Right forelimb (tissue), 1 donor: ENCODE measurements at places on chromosomes 4 and X.

- no peak for DNase-seq
Measured at GRCh38 chr4:3473181-3473950, 10.3 kb downstream of the DOK7 start.

GRCh38 chrX:134244043-134244442 lies 7.1 kb downstream of the CCDC160 start:
- DNase-seq, result no peak

DNA sequence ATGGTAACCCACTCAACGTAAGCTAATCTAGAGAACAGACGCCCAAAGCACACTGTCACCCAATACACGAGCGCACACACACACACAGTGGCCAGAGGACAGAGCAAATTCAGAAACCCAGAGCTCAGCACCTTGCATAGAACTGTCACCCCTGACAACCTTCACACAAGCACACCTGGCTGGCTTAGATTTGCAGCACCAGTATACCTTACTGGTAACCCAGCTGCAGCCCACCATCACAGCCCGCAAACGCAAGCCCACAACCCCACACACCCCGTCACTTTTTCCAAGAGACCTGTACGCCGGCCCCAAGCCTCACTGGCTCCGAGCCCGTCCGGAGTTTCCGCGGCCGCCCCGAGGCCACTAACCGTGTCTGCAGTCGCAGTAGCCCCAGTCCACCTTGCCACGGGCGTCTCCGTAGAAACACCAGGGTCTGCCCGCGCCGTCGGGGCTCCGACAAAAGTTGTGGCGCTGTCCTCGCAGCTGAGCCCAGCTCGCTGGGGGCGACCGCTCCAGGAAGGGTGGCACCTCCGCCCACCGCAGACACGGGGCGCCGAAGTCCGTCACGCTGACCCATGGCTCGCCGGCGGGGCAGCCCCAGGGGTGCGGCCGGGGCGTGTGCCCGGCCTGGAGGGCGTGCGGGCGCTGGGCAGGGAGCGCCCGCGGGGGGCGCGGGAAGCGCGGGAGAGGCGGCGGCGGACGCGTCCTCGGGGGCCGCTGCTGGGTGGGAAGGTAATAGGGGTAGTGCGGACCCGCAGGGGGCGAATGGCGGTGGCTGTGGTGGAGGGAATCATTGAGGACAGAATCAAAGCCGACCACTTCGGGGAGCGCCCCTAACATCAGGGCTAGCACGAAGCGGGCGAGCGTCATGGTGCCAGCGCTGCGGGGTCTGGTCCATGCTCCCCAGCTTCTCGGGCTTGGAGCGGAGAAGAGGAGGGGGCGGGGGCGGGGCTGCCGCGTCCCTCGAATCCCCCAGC lies 664 bp downstream of the PRSS12 start:
- DNase-seq, result peak; percentile 54

GRCh38 chr4:3679851-3680311 lies 86.3 kb upstream of the ADRA2C start:
- no peak for DNase-seq

- DNase-seq, result no peak
Measured at GRCh38 chr4:139826426-139826825, 160.8 kb downstream of the MGST2 start.

DNA sequence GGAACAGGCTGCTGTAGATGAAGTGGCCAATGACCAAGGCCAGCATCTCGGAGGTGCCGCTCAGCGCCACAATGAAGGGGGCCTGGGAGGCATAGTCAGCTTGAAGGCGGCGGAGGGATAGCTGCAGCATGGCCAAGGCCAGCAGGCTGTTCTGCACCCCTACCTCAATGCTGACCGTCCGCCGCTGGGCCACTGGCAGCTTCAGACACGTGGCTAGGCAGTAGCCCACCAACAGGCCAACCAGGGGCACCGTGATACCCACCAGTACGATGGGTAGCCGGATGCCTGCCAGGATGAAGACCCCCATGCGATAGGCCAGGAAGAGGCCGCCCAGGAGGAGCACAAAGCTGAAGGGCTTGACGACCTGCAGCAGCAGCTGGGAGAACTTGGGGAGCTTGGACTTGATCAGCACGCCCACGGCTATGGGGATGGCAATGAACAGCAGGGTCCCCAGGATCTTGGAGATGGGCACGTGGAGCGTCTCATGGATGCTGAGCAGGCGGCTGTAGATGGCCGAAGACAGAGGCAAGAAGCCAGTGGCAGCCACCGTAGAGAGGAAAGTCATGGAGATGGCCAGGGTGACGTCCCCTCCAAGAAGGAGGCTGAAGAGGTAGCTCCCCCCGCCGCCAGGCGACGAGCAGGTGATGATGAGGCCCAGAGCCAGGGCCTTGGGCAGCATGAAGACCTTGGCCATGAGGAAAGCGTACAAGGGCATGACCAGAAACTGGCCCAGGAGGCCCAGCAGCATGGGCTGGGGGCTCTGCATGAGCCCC lies 1.3 kb upstream of the UBL4A start:
- DNase-seq, result peak; percentile 30

- DNase-seq, result no peak
Measured at GRCh38 chrX:150845091-150845490, 53.4 kb downstream of the CD99L2 start.
